NCI-H1105 (cell line): ENCODE measurements at places on chromosomes 1 and 21.
A peak's percentile ranks its signal among the peaks of the same experiment; 100 is the strongest.

DNA sequence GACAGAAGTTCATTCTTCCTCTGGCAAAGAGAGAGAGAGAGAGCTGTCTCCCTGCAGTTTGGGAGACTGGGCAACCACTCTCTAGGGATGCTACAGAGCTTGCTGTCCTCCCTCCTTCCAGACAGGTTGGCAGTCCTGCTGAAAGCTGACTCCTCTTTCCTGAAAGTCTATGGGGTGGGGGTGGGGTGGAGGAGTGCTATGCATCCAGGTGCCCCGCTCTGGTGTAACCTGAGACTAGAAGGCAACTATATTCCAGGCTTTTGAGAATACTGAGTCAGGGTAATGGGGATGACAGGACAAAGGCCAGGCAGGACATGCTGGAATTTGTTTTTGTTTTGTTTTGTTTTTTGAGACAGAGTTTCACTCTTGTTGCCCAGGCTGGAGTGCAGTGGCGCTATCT lies 55.4 kb downstream of the OPTC start:
- DNase-seq = peak; percentile 29

GRCh38 chr1:51535006-51535592 lies 16.0 kb upstream of the EPS15 start:
- DNase-seq = peak; percentile 1

- peak; percentile 69 for DNase-seq
These were observed 9.3 kb downstream of the ARL8A start for GRCh38 chr1:202135221-202135721.

GRCh38 chr1:225811622-225812487 lies 1.9 kb downstream of the EPHX1 start:
- no peak for DNase-seq

GRCh38 chr1:40414331-40414730 lies 35.9 kb upstream of the ZFP69B start:
- no peak for DNase-seq

GRCh38 chr1:38326856-38327255 lies 280.3 kb upstream of the POU3F1 start:
- DNase-seq = no peak

- no peak for DNase-seq
These were observed 179.3 kb downstream of the ETS2 start for GRCh38 chr21:38984982-38985567.

GRCh38 chr1:53495633-53496345 lies 36.6 kb downstream of the DMRTB1 start:
- DNase-seq = no peak

- DNase-seq = peak; percentile 73
These were observed 28.6 kb upstream of the PLEKHG5 start for GRCh38 chr1:6519935-6520671.

GRCh38 chr1:47797575-47797974 lies 199.6 kb downstream of the TRABD2B start:
- no peak for DNase-seq

- DNase-seq = peak; percentile 18
These were observed 297.7 kb downstream of the PTPRC start for GRCh38 chr1:198936371-198937083.

- DNase-seq = no peak
These were observed 1.4 kb downstream of the MACF1 start for GRCh38 chr1:39205781-39206464.

DNA sequence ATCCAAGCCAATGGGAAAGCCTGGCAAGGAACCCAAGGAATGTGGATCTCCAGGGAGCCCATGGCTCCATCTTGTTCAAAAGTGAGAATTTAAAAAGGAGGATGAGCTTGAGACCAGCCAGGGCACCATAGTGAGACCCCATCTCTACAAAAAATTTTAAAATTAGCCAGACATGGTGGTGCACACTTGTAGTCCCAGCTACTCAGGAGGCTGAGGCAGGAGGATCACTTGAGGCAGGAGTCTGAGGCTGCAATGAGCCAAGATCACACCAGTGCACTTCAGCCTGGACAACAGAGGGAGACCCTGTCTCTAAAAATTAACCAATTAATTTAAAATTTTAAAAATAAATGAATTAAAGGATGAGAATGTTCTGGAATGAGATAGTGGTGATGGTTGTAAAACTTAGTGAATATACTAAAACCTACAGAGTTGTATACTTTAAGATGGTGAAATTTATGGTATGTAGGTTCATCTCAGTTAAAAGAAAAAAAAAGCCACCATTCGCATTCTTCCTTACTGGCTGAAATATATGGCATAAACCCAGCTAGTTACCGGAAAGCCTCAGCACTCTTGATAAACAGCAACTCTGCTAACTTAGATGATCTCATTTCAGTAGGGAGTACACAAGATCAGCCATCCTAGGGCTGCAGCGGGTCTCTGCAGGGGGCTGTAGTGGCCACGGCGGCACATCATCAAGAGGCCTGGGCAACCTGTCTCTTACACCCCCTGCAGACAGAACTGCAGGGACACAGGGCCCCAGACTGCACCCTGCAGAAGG lies 48.3 kb upstream of the H6PD start:
- DNase-seq = no peak

DNA sequence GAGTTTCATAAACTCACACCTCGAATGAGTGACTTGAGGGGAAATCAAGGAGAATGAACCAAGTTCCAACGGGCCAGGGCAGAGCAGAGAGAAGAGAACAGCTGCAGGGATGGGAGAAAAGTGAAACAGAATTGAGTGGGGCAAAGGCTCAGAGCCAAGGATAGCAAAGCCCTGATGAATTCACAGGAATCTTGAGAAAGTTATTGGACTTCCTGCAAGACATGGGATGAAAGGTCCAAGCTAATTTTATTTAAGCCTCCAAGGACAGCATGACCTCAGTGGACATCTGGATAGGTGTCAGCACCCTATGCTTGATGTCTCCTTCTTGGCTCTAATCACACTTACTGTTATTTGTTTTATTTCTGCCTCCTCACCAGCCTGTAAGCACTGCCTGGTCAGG lies 43.0 kb upstream of the RAVER2 start:
- DNase-seq = no peak

- no peak for DNase-seq
These were observed 77.5 kb downstream of the DNTTIP2 start for GRCh38 chr1:93801471-93801870.

GRCh38 chr1:147247656-147248238 lies 5.3 kb downstream of the CHD1L start:
- no peak for DNase-seq

DNA sequence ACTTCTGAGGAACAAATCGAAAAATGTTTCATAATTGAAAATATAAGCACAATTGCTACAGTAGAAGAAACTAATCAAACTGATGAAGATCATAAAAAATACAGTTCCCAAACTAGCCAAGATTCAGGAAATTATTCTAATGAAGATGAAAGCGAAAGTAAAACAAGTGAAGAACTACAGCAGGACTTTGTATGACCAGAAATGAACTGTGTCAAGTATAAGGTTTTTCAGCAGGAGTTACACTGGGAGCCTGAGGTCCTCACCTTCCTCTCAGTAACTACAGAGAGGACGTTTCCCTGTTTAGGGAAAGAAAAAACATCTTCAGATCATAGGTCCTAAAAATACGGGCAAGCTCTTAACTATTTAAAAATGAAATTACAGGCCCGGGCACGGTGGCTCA lies 30.6 kb downstream of the IFNAR1 start:
- no peak for DNase-seq

GRCh38 chr1:205592443-205593003 lies 39.3 kb downstream of the ELK4 start:
- no peak for DNase-seq

- peak; percentile 41 for DNase-seq
These were observed 109.3 kb downstream of the PAX7 start for GRCh38 chr1:18739897-18740296.

- no peak for DNase-seq
These were observed 38.3 kb downstream of the ECE1 start for GRCh38 chr1:21251773-21252471.

- DNase-seq = no peak
These were observed 663 bp upstream of the GBP6 start for GRCh38 chr1:89363196-89363595.

DNA sequence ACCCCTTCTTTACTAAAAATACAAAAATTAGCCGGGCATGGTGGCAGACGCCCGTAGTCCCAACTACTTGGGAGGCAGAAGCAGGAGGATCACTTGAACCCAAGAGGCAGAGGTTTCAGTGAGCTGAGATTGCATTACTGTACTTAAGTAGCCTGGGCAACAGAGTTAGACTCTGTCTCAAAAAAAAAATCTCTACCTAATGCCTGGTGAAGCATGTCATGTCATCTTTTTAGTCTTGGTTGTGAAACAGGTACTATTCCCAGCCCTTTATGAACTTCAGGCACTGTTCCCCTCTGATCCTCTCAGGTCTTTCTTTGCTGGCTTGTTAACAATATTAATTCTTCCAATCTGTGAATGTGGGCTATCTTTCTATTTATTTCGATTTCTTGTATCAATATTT lies 22.1 kb downstream of the PRRC2C start:
- no peak for DNase-seq

DNA sequence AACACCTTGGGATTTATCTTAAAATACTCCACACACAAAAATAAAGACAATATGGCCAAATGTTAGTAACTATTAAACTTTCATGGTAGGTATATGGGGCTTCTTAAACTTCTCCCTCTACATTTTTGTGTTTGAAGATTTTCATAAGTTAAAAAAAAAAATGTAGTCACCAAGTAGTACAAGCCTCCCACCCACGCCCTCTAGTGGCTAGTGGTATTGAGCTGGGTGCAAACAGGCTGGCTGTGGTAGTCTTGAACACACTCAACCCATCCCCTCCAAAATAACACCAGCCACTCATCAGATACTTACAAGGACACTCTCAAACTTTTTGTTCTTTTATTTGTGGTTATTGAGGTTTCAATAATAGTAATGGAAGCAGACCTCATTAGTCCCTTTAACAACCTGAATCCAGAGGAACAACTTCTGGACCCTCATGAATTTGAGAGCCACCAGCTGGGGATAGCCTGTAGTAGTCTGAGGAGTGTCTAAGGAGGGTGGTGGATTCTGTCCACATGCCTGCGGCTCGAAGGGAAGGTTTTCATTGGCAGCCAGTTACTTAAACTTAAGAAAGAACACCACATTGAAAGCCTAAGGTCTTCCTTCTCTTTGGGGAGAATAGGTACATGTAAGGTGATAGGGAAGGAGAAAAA lies 15.6 kb downstream of the RD3 start:
- DNase-seq = peak; percentile 55

DNA sequence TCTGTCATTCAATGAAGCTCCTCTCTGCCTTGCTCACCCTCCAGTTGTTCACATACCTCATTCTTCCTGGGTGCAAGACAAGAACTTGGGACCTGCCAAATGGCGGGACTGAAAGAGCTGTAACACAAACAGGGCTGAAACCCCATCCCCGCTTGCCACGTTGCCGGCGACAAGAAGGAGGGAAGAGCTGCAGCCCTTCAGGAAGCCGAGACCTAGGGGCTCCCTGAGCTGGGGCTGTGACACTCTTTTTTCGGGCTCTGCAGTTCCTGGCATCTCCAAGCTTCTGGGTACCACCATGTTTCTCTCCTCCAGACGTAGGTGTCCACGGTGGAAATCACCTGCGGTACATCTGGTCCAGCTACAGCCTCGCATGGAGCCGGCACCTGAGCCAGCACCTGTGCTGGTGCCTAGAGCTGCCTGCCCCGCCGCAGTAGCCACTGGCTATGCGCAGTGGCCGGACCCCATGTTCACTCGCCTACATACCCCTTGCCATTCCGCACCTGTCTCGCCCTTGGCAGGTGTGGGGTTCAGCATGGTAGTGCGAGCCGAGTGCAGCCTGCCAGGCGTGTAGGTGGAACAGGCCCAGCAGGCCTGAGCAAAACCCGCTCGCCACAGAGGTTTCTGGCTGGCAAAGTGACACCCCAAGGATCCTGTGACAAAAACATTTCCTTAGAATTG lies 367.0 kb upstream of the NEGR1 start:
- DNase-seq = no peak

DNA sequence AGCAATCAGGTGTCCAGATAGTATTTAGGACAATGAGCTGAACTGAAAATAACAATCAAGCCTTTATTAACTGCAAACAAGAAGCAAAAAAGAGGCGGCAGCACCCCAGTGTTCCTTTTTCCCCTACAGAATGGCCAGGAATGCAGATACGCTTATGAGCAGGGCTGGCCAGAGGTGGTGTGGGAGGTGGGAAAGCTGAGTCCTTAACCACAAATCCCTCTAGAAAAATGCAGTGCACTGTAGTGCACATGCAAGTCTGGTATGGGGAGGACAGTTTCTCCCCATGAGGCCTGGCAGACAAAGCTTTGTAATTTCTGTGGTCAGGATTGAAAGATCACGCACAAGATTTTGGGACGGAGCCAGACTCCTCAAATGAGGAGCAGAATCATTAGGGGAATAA lies 10.7 kb upstream of the IFNAR1 start:
- no peak for DNase-seq

DNA sequence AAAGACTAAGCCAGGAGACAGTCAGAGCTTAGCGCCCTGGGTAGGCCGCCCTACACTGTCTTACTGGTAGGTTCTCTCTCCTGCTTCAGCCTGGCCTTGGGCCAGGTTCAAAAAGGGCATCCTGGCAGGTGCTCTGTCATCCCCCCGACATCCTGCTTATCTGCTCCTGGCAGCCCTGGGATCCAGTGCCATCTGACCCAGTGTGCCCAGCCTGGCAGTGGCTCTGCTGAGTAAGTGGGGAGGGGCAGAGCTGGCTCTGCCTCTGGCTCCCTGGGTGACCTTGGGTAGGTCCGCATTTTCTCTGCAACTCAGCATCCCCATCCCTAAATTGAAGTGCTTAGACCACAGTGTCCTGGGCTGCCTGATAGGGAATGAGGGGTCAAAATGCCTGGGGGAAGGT lies 549.9 kb downstream of the PTPRU start:
- DNase-seq = peak; percentile 3

GRCh38 chr1:116769561-116769977 lies 15.3 kb downstream of the CD2 start:
- DNase-seq = no peak

- no peak for DNase-seq
These were observed 55.7 kb upstream of the ACADM start for GRCh38 chr1:75668813-75669212.

GRCh38 chr1:30783256-30783915 lies 25.8 kb upstream of the LAPTM5 start:
- no peak for DNase-seq
